Activated naive CD4-positive, alpha-beta T cell (primary cell): ENCODE measurements at places on chromosomes 2 and 18.

GRCh38 chr18:40607542-40608148 lies 1347.4 kb upstream of the PIK3C3 start:
- DNase-seq, result no peak

DNA sequence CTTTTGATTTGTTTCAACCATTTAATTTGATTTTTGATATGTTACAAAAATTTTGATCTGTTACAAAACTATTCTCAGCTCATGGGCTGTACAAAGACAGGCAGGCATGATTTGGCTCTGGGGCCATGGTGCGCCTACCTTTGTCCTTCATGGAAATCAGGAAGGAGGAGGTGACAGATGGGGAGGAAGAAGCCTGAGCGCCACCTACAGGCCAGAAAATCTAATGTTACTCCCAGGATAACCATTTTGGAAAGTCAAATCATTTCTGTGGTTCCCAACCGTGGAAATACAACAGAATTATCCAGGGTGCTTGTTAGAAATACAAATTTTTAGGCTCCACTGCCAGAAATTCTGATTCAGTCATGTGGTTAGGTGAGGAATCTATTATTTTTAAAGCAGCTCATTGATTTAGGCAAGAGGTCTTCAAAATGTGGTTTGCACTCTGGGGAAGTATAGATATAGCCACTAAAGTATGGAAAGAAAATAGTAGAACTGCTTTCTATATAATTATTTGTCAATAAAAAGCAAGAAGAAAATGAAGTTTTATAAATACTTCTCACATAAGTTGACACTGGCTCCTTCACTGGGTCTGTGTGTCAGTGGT lies 93.9 kb downstream of the EVA1A start:
- DNase-seq, result no peak

GRCh38 chr2:236049981-236050380 lies 118.2 kb downstream of the GBX2 start:
- DNase-seq, result no peak

DNA sequence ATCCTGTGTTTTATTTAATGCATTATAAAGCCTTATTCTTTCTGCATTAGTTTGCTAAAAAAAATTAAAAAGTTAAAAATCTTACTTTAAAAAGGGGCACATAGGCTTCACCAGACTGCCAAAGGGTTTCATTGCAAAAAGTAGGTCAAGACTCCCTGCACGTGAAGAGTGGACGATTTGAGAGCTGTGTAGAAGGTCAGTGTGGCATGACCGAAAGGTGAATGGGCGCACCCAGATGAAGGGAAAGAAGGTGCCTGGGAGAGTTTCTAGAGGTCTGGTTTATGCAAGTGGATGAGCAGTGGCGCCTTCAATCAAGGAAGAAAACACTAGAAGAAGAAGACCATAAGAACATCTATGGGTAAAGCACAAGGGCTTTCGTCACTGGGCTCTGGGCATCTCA lies 111.0 kb downstream of the SP3 start:
- DNase-seq, result no peak

DNA sequence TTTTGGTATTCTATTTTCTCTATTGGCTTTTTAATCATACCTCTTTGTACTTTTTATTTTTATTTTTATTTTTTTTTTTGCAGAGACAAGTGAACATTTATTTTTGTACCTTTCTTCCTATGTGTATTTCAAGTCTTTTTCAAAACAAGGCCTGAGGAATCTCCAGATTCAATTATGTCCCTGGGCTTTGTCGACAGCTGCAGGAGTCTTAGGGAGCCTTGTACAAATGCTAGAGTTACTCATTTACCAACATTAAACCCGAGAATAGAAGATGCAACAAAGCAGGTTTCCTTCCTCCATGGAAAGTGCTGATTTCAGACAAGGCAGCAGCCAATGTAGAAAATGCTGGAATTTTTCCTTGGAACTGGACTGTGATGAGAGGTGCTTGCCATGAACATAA lies 242.8 kb downstream of the TNS1 start:
- DNase-seq, result no peak

DNA sequence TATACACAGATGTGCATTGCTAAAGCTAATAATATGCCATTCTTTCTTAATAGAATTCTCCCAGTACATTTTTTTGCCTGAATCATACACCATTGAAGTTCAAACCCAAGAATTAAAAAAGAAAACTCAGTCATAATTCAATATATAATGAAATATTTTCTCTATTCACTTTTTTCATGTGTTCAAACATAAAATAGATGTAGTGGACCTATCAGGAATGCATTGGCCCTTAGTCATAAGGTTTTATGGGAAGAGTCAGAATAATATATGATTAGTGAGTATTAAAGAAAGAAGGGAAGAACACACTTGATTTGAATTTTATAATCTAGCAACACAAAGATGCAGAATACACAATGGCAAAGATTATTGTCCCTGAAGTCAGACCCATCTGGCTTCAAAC lies 297.0 kb upstream of the COL3A1 start:
- DNase-seq, result no peak

GRCh38 chr2:157606534-157606933 lies 22.1 kb downstream of the ACVR1C start:
- no peak for DNase-seq

DNA sequence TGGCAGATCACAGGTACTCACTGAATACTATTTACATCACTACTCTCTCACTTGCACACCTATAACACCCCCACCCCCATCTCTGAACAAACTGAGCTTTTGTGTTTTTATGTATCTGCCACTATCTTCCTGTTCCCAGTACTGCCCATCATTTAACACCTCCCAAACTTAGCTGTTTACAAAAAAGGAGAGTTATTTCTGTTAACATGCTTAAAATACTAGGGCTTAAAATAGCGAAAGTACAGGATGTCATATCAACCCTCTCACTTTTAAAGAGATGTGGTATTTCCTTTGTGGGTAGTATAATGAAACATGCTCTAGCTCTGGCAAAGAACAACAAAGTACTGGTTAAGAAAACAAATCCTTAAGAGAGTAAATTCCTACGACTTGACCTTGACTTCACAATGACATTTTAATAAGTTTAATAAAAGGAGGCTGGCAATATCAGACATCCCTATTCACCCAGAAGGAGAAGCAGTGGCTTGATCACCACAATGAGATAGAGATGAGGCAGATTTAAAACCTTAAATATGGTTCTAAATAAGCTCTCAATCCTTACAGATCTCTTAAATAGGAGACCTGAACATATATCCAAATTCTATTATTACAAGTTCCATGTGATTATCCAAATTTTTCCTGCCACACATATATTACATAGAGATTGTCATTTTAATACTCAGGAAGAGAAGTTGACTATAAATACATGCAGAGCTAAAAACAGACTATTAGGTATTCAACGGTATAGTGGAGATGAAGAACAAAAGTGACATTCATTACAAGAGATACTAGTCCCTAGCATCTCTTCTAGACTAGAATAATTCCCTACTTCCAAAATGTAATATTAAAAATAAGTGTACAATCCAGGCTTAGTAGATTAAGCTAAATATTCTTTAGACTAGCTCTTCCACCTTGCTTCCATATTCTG lies 36.9 kb downstream of the TRAK2 start:
- DNase-seq, result no peak

GRCh38 chr2:108554528-108554927 lies 20.3 kb downstream of the LIMS1 start:
- DNase-seq, result no peak

DNA sequence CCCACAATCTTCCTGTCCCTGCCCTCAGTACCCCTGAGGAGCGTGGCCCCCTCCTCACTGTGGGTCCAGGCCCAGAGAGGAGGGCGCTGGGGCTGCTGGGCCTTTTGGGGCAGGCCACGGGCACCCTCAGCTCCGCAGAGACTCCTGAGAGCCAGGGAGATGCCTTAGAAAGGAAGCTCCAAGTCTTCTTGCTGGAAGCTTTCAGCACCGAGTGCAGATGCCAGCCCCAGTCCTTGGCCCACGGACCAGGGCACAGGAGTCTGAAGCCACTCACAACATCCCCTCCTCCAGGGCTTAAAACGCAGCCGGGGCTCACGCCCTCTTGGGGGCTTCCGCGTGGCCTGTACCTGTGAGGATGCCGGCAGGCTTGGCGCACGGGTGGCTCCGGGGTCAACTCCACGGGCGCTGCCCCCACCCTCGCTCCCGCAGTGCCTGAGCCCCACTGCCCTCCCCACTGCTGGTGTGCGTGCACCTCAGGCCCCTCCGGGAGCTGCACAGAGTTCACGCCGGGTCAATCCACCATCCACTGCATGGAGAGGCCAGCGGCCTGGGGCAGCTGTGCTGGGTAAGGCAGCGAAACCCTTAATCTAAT lies 72.1 kb upstream of the CTDP1 start:
- DNase-seq, result no peak

DNA sequence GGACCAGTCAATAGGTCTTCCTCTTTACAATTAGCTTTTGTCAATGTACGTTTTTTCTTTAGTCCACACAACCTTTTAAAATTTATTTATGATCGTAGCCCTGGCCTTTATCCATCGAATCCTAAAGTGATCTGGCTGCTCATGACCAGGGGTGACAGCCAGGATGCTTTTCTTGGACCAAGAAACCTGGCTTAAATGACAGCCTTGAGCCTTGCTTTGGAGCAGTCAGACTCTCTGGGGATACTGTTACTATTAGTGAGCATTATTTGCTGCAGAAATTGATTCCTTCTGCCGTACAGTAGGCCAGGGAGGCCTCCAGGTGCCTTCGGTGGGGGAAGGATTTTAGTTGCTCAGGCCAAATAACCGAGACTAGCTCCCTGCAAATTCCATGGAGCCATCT lies 70.2 kb downstream of the AGAP1 start:
- no peak for DNase-seq

DNA sequence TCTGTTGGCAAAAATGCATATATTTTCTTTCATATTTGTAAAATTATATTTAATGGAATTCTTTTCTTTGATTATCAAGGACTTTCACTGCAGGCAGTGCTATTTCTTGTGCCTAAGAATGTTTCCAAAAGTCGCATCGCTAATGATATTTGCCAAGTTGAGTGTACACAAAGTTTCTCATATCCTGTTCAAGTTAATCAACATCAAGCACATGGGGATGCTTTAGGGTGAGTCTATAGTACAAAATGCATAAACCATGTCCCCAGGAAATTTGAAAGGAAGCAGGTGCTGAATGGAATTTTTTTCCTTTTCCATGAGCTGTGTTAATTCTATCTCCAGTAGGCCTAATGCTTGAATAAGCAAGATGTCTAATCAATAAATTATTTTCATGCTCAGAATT lies 129.7 kb downstream of the GALNT1 start:
- no peak for DNase-seq

GRCh38 chr2:236306825-236307540 lies 42.8 kb upstream of the ASB18 start:
- DNase-seq, result no peak

DNA sequence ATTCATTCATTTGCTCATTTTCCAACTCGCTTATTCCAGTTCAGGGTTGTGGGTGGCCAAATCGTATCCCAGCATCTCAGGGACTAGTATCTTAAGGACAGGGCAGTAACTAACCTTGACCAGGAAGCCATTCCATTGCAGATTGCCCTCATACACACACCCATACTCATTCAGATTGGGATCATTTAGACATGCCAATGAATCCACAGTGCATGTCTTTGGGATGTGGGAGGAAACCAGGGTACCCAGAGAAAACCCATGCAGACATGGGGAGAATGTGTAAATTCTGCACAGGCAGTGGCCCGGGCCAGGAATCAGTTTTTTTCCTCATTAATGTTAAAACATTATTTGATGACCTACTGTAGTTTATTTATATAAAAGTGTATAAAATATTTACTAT lies 150.7 kb downstream of the USP34 start:
- DNase-seq, result no peak

- no peak for DNase-seq
These were observed 1.4 kb downstream of the SPATS2L start for GRCh38 chr2:200307724-200308545.

- DNase-seq, result no peak
These were observed 192.0 kb downstream of the SLC8A1 start for GRCh38 chr2:40259900-40260299.

- DNase-seq, result no peak
These were observed 90.9 kb downstream of the RNF144A start for GRCh38 chr2:7007846-7008741.

GRCh38 chr18:48318436-48318835 lies 90.7 kb downstream of the ZBTB7C start:
- DNase-seq, result no peak

DNA sequence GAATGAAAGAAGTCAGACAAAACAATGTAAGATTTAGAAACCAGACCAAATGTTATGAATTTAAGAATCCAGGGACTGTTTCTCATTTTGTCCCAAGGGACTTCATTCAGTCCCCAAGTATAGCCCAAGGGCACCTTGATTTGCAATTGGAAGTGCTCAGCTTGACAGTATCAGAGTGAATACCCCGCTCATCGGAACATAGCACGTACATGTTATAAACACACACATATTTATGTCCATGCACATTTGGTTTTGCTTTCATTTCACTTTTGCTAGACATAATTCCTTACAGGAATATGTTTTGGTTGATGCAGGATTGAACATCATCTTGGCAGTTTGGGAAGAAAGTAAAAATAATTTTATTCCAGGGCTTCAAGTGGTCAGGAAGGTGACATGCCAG lies 100.2 kb downstream of the PID1 start:
- no peak for DNase-seq
